ENCODE measurements at places on chromosomes 3 and 15.

DNA sequence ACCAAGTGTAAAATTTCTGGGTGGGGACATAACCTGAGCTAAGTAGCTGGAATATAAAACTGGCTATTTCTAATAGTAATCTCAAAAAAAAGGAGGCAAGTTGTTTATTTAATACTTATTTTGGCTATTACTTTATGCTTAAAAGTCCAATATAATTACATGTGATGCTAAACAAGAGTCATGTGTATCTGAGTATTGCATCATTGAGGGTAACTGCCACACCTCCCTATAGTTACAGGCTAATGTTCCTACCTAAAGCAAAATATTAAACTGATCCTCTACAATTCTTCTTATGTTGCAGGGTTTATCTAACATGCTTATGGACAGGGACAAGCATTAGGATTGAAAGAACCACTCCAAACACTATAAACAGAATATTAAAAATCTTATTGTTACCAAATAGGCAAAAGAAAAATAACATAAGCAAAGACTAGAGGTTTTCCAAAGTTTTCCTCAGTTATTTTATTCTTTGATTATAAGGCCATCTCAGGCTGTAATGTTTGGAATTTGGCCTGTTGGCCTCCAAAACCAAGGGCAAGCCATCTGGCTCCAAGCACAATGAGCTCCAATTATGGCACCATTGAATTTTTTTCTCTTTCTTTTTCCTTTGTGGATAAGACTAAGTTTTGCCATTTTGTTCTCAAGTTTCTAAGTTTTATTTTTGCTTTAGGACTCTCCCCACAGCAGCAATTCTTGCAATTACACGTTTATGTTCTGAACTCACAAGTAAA is 75.8 kb upstream of the ABI3BP start:
- DNase-seq, result no peak

GRCh38 chr3:21464746-21465145 is 286.3 kb downstream of the ZNF385D start:
- no peak for DNase-seq

DNA sequence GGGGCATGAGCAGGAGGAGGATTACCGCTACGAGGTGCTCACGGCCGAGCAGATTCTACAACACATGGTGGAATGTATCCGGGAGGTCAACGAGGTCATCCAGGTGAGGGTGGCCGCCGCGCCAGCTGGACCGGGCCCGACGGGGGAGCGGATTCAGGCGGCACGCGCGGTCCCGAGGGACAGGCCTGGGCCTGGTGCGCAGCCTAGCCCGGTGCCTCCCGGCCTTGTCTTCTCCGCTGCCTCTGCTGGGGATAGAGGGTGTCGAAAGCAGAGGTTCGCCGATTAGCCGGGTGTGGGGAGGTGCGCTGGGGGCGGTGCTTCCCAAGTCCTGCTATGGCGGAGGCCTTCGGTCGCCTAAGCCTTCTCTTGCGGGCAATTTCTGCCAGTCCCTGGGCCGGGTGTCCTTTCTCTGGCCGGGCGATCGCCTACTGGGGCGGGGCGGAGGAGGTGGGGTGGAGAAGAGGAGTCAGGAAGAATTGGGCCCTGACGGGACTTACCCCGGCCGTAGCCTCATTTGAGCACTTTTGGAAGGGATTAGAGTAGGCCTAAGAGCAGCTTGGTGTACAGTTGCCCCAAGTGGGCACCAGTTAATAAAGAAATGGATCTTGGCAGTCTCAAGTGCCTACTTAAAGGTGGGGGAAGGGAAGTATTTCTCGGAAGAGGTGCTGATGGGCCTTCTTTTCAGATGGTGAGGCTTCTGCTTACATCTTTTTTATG is 940 bp downstream of the ARIH1 start:
- DNase-seq, result peak; percentile 22

DNA sequence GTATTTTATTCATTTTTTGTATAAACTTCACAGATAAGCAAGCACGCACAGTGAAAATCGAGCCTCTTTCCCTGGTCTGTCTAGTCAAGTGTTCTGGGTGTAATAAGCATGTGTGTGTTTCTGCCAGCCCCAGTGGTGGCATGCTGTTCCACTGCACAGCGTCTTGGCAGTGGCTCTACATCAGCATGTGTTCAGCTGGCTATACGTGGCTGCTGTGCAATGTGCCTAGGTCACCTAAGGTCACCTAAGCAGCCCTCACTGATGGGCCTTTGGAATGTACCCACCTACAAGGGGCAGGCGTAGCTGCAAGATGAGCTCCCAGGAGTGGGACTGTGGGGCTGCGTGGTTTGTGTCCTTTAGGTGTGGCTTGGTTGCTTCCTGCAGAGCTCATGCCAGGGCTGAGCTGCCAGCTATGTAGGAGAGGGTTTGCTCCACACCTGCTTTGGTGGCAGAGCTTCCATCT is 4.9 kb downstream of the LIMD1 start:
- no peak for DNase-seq

- no peak for DNase-seq
These were observed 550.4 kb upstream of the ARPP21 start for GRCh38 chr3:35088943-35089342.

GRCh38 chr15:54026258-54026657 is 48.0 kb downstream of the UNC13C start:
- no peak for DNase-seq

DNA sequence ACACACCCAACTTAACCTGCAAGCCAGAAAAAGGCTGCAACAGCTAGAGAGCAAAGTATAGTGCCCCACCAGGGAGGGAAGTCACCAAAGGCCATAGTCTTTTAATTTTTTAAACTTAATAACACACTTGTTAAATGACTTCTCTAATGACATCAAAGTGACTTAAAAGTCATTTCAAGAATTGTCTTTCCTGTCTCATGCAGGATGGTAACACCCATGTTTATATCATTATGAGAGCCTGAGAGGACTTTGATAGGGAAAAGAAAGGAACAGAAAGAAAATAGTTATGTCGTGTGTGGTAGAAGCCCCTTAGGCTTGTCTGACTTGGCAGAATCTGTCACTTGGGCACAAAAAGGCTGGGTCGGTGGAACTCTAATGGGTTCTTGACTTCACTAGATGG is 57.9 kb upstream of the C2CD4B start:
- DNase-seq, result no peak

DNA sequence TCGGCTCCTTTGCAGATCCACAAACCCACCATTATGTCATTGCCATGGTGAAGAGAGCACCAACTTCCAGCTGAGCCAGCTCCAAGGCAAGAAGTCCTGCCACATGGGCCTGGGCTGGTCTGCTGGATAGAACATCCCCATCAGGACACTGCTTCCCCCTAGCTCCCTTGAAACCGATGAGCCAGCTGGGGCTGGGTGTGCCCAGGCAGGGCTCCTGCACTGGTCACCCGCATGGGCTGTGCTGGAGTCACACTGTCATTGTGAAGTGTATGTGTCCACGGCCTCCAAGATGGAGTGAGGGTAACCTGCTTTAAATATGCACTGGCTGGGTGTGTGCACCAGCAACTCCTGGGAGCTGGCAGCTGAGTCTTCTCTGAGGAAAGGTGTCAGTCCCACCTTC is 31.0 kb upstream of the TOPBP1 start:
- no peak for DNase-seq

GRCh38 chr15:78101423-78102105 is 9.2 kb downstream of the SH2D7 start:
- no peak for DNase-seq

- no peak for DNase-seq
These were observed 237.3 kb downstream of the SHOX2 start for GRCh38 chr3:157868946-157869345.

DNA sequence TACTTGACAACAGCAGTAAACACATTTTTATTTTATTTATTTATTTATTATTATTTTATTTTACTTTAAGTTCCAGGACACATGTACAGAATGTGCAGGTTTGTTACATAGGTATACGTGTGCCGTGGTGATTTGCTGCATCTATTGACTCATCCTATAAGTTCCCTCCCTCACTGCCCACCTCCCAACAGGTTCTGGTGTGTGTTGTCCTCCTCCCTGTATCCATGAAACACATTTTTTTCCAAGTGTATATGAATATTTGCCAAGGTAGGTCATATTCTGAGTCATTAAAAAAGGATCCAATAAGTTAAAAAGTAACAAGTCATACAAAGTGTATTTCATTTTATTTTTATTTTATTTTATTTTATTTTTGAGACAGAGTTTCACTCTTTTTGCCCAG is 567.3 kb upstream of the KCNMB2 start:
- DNase-seq, result no peak

- peak; percentile 15 for DNase-seq
These were observed 10.4 kb upstream of the POLR2M start for GRCh38 chr15:57696146-57696545.

DNA sequence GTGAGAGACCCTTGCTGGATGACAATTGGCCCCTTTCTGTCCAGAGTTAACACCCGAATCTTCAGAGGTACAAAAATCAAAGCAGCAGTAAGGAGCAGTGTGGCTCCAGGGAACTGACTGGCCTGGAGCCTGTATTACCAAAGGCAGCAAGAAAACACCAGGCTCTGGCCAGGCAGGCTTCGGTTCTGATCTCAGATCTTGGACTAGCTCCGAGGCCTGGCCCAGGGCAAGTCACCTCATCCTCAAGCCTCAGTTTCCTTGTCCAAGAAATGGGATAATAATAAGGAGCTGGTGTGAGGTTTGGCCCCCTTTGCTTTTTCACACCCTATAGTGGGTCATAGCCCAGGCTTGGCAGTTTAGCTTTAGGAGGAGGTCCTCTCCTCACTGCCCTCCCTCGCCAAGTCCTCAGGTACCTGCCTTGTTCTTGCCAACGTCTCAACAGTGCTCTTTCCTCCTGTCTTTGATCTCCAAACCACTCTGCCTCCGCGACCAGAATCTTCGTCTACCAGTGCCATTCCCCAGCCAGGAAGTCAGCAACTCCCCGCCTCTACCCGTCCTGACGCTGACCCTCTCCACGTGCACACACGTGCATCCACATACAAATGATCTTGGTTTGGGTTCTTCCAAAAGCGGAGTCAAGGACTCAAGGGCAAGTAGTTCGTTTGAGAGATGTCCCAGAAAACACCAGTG is 82.6 kb upstream of the TLE3 start:
- DNase-seq, result no peak

DNA sequence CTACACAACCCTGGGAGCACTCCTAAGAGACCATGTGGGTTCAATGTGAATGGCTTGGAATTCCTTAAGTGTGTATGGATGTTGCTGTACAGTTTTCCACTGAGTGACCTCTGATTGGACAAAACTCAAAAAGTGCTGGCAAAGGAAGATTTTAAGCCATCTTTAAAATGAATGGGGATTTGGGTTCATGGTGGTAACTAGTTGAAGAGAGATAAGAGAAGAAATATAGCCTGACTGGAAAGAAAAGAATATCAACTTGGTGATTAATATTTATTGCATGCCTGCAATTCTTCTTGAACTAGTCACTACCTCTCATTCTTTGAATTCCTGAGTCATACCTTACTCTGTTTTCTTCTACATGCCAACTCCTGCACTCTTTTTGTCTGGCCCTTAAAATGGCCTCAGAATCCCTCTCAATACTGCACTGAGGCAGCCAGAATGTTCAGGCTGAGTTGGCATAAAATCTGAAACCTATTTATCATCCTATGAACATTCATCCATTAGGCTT is 124.7 kb downstream of the RPL22L1 start:
- DNase-seq, result no peak

DNA sequence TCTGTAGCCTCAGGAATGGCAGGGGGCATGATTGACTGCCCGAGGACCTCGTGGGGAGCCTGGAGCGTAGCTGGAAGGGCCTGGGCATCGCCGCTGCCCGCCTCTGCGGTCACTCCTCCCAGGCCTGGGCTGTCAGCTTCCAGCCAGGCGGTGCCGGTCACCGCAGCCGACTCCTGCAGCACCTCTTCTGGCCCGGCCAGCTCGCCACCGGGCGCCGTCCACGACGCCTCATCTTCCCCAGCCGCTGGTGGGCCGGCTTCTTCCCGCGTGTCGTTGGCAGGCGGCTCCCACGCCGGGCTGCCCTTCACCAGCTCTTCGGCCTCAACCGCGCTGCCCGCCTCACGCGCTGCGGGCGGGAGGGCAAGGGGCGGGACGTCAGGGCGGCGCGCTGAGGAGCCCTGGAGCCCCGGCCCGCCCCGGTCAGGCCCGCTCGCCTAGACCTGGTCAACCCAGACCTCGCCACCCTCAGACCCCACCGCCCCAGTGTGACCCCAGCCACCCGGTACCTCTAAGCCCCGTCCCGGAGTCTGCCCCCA is 1.0 kb downstream of the CSPG5 start:
- no peak for DNase-seq

GRCh38 chr15:72445426-72445825 is 28.7 kb upstream of the ARIH1 start:
- no peak for DNase-seq

DNA sequence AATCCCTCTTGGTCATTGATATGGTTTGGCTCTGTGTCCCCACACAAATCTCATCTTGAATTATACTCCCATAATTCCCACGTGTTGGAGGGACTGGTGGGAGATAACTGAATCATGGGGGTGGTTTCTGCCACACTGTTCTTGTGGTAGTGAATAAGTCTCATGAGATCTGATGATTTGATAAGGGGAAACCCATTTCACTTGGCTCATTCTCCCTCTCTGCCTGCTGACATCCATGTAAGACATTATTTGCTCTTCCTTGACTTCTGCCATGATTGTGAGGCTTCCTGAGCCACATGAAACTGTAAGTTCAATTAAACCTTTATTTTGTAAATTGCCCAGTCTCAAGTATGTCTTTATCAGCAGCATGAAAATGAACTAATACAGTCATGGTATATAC is 106.9 kb upstream of the UBP1 start:
- no peak for DNase-seq

GRCh38 chr3:11554236-11554610 is 89.5 kb downstream of the VGLL4 start:
- no peak for DNase-seq

DNA sequence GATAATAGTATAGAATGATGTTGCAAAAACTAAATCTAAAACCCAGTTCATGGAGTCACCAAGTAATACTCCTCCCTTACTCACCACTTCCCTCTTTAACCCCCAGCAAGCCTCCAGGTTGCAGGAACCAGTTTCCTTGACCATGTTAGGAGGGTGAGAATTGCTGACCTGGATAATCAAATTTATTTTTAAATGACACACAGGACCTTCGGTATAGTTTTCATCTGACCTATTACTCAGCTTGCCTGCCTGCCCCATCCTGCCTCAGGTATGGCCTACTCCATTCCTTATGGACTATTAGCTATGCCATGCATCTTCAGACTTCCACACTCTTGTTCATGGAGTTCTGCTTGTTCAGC is 883 bp downstream of the RTP4 start:
- DNase-seq, result no peak

GRCh38 chr3:24688446-24689148 is 193.9 kb upstream of the THRB start:
- DNase-seq, result no peak

DNA sequence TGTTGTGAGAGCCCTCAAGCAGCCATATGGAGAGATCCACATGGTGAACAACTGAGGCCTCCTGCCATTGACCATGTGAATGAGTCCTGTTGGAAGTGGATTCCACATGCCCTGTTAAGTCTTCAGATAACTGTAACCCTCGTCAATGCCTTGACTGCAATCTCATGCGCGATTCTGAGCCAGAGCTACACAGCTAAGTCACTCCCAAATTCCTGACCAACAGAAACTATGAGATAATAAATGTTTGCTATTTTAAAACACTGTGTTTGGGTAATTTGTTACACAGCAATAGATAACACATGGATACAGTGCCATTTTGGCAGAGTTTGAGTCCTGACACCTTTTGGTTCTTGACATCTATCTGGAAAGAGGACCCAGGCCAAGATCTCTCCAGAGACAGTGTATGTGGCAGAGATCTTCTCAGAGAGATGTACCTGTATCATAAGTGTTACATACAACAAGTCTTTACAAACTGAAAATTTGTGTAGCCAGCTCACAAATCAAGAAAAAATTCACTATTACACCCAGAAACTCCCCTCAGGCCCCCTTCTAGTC is 34.5 kb upstream of the BNC1 start:
- DNase-seq, result no peak

GRCh38 chr3:23648326-23648995 is 157.3 kb upstream of the UBE2E1 start:
- DNase-seq, result no peak

Data from NCI-H1930 (cell line).